ENCODE measurements at places on chromosomes 7 and 10. TPM values are rescaled to one million over a fixed set of nuclear protein-coding genes. Genes with fewer than 3 reads are reported as not detected.

DNA sequence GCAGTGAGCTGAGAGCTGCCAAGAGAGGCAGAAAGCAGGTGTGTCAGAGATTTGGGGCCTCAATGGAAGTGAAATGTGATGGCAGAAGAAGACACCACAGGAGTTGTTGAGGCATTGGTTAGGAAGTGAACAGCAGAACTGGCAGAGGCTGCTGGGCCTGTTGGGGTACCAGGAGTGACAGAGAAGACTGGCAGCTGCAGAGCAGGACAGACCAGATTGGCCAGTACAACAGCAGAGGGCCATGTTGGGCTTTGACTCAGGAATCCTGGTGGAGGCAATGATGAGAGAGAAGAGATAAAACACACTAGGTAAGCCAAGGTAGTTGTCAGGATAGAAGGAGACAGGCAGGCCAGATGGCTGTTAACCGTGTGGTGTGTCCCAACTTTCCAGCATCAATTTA lies 19.9 kb upstream of the HERPUD2 start:
- no peak for DNase-seq

The TMEM270 gene
- not detected for total RNA-seq

DNA sequence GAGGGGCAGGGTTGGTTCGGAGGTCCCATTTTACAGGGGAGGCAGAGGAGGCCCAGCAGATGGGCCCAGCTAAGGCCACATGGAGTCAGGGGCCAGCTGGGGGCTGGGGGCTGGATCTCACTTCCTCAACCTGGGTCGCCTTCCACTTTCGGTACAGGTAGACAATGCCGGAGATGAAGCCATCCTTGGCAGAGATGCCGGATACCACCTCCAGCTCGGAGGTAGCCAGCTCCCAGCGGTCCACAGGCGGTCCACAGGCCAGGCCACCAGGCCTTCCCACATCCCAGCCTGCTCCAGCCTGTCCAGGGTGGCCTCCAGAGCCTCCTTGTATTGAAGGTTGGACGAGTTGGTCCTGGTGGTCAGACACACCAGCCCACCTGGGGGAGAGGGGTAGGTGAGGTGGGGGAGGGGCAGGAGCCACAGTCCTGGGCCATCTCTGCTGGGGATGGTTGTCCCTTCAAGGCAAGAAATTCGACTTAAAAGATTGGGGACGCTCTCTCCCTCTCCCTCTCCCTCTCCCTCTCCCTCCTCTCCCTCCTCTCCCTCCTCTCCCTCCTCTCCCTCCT lies 3.9 kb downstream of the CLDN4 start:
- no peak for DNase-seq

The CPXM2 gene
- 18.4 TPM for total RNA-seq

DNA sequence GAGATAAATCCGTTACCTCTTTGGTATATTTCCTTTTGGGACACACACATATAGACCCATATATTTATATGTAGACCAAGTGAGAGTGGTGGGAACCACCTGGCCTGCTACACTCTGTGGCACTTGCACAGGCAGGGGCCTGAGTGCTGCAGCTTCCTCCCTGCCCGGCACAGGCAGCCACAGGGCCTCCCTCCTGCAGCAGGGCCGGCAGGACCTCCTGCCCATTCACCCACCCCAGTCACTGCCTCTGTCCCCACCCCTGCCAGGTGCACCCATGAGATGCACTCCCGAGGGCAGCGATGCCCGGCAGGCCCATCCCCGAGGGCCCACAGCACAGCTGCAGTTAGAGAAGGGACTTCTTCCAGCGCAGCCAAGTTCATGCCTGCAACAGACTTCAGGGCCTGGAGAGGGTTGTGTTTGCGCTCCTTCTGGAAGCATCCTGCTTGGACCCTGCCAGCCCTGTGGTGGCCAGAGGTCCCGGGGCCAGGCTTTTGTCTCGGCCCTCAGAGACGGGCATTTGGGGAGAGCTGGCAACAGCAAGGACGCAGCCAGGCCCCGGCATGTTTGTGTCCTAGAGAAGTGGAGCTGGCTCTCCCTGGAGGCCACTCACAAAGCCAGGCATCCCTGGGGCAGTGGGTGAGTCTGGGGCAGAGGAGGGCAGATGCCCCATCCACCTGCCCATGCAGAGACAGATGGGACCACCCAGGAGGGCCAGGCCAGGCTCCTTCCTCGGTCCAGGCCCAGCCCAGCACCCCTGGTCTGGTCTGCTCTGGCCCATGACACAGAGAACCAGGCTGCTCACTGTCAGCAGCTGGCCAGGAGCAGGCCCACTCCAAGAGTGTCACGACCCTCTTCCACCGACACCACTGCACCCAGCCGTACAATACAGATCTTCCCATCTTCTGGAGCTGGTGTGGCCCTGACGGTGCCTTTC lies 41.4 kb downstream of the PWWP2B start:
- no peak for DNase-seq

DNA sequence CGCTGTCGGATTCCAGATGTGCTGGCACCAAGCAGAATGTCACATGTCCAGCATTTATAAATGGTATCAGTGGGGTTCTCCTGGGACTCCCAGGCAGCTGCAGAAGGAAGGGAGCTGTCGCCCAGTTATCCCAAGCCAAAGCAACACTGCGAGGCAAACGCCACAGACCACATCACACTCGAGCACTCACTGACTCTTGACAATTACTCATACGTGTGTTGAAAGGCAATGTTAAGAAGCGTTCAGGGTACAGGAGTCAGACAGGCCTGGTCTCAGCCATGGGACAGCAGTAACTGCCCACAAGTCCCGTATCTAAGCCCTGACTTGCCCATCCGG lies 113.4 kb downstream of the DIP2C start:
- no peak for DNase-seq

GRCh38 chr10:114061148-114061547 lies 17.5 kb downstream of the ADRB1 start:
- no peak for DNase-seq

- no peak for DNase-seq
Measured at GRCh38 chr10:50520115-50520514, 103.6 kb downstream of the SGMS1 start.

GRCh38 chr10:14118953-14119352 lies 211.8 kb downstream of the FRMD4A start:
- no peak for DNase-seq

The SMO gene
- 5.8 TPM for total RNA-seq

DNA sequence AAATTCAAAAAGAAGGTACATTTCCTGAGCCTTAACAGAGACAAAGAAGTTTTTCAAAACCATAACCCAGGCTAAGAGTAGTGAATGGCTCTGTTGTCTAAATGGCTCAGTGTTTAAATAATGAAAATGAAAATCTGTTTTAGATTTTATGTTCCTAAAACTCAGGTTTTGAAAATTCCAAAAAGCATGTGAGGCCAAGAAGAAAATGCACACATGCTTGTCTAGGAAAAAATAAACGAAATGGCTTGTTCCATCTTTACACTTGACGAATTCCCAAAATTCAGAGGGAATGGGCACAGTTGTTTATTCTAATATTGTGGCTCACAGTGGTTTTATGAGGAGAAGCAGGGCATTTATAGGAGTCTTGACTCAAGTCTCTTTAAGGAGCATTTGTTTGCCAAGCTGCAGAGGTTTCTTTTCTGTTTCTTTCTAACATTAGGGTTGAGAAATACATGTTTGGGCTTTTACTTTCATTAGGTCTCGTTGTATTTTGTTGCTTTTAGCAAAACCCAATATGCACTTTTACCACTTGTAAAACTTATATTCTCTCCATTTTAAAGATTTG lies 527.6 kb upstream of the ANKRD30A start:
- no peak for DNase-seq

The BMPER gene
- total RNA-seq: 32.5 TPM

DNA sequence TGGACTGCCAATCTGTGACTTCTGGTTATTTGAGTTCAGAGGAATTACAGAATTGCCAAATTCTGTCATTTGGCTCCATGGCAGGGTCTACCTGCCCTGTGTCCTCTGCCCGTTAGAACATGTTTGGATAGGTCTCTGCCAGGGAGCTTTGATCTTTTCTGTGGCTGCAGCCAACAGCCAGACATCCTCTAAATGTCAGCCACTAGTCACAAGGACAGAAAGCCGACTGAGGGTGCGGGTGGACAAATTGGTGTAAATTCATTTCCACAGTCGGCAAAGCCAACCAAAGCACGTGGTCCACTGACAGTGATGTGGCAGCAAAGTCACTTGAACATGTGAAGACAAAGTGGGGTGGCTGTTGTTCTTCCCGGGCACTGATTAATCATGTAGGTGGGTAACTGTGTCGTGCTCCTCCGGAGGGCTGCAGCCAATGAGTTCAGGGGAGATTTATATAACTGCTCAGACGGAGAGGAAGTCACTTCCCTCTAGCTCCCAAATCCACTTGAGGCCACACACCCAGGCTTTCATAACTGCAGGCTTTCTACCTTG lies 26.7 kb upstream of the CAMK1D start:
- no peak for DNase-seq

GRCh38 chr7:13800694-13801448 lies 188.6 kb downstream of the ETV1 start:
- no peak for DNase-seq

The ADRA2A gene
- 81.3 TPM for total RNA-seq

The LEP gene
- 306 TPM for total RNA-seq

- no peak for DNase-seq
Measured at GRCh38 chr7:92246360-92247101, 757 bp downstream of the ANKIB1 start.

GRCh38 chr7:49638166-49638565 lies 135.3 kb upstream of the VWC2 start:
- DNase-seq: no peak

- no peak for DNase-seq
Measured at GRCh38 chr10:122441961-122442360, 12.5 kb upstream of the ARMS2 start.

- no peak for DNase-seq
Measured at GRCh38 chr10:61792097-61792716, 109.3 kb upstream of the ARID5B start.

The CNPY1 gene
- total RNA-seq: not detected

- DNase-seq: no peak
Measured at GRCh38 chr10:129888784-129889616, 75.1 kb downstream of the EBF3 start.

DNA sequence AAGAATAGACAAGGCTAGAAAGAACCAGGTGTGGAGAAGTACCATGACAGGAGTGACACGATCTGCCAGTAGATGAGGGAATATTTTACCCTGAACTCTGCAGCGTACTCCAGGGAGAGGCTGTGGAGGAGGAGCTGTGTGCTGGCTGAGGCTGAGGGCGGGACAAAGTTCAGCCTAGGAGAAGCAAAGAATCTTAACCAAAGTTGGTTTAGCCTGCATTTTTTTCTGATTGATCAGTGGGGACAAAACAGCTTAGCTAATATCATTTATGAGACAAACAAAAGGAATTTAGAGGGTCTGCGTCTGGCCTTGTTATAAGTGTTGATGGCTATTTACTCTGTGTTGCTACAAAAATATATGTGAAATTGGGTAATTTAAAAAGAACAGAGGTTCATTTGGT lies 5.2 kb upstream of the NPSR1 start:
- no peak for DNase-seq

The NKX6-2 gene
- total RNA-seq: not detected

DNA sequence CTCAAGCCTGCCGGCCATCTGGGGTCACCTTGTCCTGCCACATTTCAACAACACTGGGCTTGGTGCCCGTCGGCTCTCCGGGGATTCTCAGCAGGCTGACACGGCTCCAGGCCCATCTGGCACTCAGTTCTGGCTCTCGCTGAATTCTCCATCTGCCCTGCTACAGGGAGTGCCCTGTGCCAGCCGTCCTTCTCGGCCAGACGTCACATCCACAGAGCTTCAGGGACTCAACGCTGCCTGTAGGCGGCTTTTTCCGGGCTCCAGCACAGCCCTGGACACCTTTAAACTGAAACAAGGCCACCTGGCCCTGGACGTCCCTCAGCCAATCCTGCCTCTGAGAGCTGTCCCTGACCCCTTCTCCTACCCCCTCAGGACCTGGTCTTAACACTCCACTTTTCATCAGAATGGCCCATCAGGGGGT lies 43.0 kb downstream of the TMEM130 start:
- DNase-seq: no peak

The HOXA9 gene
- total RNA-seq: 1.0 TPM

GRCh38 chr7:6367701-6368211 lies 80.0 kb downstream of the DAGLB start:
- no peak for DNase-seq

The C7orf33 gene
- total RNA-seq: not detected

GRCh38 chr10:126392469-126392868 lies 4.2 kb upstream of the ADAM12 start:
- no peak for DNase-seq

The CPED1 gene
- 24.9 TPM for total RNA-seq

DNA sequence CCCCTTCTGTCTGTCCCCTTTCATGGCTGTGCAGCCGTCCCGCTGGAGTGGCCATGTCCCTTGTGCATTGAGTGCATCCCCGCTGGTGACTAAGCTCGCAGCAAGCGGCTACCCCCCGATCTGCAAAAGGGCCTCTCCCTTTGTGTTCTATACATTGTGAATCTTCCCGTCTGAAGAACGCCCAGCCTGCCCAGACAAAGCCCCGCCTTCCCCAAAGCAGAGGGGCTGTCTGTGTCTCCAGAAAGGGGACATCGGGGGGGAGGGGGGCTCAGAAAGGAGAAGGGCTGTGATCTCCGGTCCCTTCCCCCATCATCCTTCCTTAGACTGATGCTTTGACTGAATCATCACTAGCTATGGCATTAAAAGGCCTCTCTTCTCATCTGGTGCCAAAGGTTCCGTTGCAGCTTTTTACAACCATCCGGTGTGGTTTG lies 11.9 kb downstream of the NPTX2 start:
- DNase-seq: no peak

The UNCX gene
- not detected for total RNA-seq

DNA sequence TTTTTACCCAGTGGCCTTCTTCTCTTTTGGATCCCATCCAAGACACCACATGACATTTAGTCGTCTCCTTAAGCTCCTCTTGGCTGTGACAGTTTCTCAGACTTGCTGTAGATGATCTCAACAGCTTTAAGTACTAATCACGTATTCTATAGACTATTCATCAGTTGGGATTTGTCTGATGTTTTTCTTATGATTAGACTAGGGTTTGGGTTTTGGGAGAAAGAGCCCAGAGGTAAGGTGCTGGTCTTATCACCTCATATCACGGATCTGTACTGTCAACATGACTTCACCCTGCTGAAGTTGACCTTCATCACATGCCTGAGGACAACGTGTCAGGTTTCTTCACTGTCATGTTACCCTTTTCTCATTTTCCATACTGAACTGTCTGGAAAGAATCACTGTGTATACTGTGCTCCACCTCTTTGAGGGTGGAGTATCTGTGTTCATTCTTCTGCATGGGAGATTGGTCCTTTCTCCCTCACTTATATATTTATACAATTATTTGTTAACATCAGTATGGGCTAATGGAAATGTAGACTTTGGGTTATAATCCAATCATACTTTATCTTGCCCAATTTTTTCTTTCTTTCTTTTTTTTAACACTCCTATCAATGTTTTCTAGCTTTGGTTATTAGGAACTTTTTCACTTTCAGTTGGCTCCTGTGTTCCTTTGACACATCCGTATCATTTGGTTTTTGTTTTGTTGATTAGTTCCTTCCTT lies 6.4 kb upstream of the HKDC1 start:
- no peak for DNase-seq

The SPDYE1 gene
- not detected for total RNA-seq

DNA sequence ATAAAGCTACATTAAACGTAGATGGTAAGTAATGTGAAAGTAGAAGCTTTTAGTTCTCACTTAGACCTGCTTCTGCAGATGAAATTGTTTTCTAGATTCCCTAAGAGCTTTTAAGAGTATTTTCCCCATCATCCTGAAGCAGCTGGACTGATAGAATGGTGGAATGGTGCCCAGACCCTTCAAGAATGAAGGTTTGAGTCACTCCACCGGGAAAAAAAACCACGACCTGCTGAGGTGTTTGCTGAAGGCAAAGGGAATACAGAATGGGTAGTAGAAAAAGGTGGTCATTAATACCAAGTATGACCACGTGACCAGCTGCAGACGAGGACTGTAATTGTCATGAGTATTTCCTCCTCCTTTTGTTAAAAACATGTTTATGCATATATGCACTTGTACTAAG lies 79.2 kb upstream of the PTPRZ1 start:
- no peak for DNase-seq
